ENCODE measurements at places on chromosomes 4 and X. TPM values are rescaled to one million over a fixed set of nuclear protein-coding genes. Genes with fewer than 3 reads are reported as not detected.
A peak's percentile ranks its signal among the peaks of the same experiment; 100 is the strongest.

DNA sequence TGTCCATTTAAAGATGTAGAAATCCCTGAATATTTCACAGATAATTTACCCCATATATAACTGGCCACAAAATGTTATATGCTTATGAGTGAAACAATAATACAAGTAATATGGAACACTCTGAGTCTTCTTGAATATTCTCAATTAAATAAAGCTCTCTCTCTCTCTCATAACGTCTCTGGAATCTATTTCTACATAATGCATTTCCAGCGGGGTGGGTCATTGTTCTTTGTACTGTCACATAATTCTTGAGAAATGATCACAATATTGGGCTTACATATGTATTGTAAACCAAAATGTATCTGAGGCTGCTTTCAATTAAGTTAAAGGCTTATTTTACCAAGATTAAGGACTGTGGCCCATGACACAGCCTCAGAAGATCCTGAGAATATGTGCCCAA is 596.3 kb downstream of the FAT4 start:
- ATAC-seq = no peak

The LUZP4 gene
- not detected for total RNA-seq

GRCh38 chrX:69207216-69207615 is 42.0 kb upstream of the PJA1 start:
- ATAC-seq = no peak

The RBMXL3 gene
- total RNA-seq = not detected

DNA sequence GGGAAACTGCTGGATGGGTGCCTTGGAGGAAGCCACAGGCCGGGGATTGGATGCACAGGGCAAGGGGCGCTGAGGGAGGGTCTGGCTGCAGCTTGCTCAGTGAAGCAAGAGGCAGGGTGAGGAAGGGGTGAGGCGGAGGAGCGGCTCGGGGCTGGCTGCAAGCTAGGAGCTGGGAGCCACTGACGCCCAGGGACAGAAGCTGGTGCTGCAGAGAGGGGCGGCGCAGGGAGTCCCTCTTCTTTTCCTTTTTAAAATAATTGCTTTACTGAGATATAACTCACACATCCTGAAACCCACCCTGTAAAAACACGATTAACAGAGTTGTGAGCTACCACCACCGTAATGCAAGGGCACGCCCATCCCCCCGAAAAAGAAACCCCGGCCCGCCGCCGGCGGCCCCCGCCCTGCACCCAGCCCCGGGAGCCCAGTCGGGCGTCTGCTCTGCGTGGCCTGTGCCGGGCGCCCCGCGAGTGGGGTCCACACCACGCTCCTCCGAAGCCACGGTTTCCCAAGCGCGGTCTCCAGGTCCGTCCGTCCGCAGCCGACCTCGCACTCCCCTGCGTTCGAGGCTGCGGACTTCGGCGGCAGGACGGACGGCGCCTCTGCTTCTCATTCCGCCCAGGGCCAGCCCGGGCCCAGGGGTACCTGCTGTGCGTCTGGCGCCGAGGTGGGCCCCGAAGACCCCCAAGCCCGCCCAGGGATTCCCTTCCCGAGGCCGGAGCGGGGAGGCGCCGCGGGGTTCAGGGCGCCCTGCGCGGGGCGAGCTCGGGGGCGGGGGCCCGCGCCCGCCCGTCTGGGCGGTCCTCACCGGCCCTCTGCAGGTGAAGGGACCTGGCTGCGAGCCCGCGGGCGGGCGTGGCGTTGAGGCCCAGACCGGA is 866 bp upstream of the UVSSA start:
- peak; percentile 55 for ATAC-seq

GRCh38 chr4:139532947-139533346 is 23.1 kb downstream of the SETD7 start:
- no peak for ATAC-seq

- no peak for ATAC-seq
These were observed 128.7 kb upstream of the PJA1 start for GRCh38 chrX:69293776-69294601.

The TDO2 gene
- total RNA-seq = 0.40 TPM

- ATAC-seq = no peak
These were observed 49.7 kb upstream of the ANKRD17 start for GRCh38 chr4:73308286-73308685.

DNA sequence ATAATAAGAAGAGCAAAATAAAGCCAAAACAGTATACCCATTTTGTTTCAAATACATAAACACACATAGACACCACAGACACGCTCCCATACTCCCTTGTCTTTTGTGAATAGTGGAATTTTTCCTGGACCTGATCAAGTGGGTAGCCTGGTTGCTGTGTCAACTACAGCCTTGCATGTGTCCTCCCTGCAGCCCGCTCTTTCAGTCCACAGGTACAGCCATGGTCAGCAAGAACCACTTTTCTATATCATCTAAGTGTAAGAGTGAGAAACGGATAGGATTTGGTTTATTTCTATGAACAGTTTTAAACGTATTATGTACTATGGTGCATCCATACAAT is 9.8 kb downstream of the PWWP3B start:
- ATAC-seq = no peak

The TCEAL7 gene
- total RNA-seq = 0.16 TPM

The CT45A10 gene
- not detected for total RNA-seq

The NOX1 gene
- total RNA-seq = 0.08 TPM

DNA sequence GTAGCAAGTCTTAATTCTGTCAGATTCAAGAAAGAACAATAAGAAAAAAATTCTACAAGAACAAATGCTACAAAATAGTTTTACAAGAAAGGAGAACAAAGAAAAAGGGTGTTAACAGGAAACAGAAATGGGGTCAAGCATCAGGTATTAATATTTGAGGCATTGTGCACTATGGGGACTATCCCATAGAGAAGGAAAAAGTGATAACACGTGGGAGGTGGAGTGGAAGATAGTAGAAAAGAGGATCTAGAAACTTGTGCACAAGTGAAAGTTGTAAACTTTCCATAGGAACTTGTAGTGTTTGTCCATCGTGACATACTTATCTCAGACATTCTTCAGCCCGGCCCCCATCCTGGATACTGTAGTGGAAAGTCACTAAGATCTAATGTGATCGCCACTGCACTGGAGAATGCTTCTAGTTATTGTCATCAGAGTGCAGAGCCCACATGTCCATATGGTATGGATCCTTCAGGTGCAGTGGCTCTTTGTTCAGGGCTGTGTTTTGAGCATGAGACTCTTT is 15.4 kb upstream of the NFXL1 start:
- no peak for ATAC-seq

- ATAC-seq = no peak
These were observed 97.3 kb upstream of the SOX3 start for GRCh38 chrX:140602140-140602539.

The VMA21 gene
- 25.5 TPM for total RNA-seq

GRCh38 chrX:24099394-24099793 is 44.6 kb downstream of the EIF2S3 start:
- ATAC-seq = no peak

The PHKA2 gene
- 8.8 TPM for total RNA-seq

The TMSB15C gene
- total RNA-seq = 0.12 TPM

- ATAC-seq = peak; percentile 19
These were observed at the start of gene DUSP9 for GRCh38 chrX:153646620-153647373. Gene DUSP9, plus strand, starts transcription at chrX:153647203. Its CDS starts 751 bp downstream, at chrX:153647954.

DNA sequence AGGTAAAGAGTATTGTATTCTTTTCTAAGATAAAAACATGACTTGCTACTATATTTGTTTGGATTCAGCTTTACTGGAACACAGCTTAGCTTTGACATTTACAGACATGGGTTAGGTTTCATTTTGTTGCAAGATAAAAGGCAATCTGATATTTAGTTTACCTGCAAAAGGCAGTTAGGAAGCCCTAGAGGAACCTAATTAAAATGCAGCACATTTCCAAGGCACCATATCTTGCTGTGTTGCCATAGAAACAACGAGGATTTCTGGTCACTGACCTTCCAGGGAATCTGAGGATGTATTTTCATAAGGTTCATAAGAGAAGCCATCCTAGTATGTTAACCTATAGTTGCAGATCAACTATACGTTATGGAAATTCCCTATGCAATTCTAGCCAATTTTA is 116.0 kb downstream of the SNCA start:
- no peak for ATAC-seq

GRCh38 chr4:180304321-180304720 is 1938.9 kb upstream of the TENM3 start:
- ATAC-seq = no peak

DNA sequence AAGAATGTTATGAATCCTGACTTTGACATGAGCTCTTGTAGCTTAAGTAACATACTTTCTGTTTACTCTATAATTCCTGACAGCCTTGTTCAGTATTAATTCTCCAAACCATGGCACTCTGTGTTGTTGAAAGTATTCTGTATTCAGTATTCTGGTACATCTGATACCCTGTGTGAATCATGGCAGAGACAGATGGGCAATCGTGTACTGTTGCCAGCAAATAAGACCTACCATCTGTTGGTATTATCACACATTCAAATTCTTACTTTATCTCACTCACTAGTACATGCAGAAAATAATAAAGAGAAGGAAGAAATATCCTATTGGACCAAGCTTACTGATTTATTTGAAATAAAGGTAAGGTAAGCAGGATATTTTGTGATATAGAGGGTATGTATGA is 7.9 kb downstream of the MBTPS2 start:
- no peak for ATAC-seq

The FAM120C gene
- total RNA-seq = 8.2 TPM

The RNF212 gene
- total RNA-seq = 1.4 TPM

The L1CAM gene
- 0.80 TPM for total RNA-seq

Data from esophagus mucosa (tissue), 1 donor.